SHP77 treated with DMSO at 0.1 percent for 48 hours (cell line): ENCODE measurements at places on chromosomes 3 and 15.

DNA sequence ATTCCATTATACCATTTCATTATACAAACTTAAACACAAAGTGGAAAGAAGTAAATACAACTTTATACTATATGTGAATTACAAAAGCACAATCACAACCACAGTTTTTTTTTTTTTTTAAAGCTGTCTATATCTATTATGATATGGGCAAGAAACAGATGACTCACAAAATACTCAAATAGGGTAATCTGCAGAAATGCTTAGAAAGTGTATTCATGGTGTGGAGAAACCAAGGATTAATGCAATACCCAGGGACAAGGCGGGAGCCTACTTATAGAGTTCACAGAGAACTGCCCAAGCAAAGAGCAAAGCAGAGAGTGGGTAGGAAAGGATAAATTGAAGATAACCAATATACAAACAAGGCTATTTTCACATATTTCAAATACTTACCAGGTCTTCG lies 332.0 kb downstream of the FHIT start:
- DNase-seq = no peak

DNA sequence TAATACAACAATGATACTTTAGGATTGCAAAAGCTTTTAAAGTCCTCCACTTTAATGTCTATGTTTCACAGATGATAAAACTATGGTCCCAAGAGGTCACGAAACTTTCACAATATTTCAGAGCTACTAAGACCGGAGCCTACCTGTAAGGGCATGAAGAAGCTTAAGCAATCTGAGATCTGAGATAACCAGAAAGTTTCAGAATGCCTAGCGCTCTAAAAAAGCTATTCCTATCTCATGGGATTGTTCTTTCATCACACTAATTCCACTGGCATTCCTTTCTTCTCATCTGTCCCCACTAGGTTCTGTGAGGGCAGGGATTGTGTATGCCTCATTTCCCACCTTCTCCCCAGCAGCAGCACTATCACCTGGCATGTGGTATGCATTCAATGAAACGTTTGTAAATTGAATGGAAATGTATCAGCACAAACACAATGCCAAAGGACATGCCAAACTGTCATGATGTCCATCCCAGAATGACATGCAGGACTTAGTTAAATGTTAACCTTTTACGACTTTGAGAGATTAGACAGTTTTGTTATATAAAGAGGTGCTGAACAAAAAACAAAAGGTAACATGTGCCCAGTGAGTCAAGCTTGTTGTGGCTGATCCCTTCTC lies 104.7 kb upstream of the NR2F2 start:
- no peak for DNase-seq

DNA sequence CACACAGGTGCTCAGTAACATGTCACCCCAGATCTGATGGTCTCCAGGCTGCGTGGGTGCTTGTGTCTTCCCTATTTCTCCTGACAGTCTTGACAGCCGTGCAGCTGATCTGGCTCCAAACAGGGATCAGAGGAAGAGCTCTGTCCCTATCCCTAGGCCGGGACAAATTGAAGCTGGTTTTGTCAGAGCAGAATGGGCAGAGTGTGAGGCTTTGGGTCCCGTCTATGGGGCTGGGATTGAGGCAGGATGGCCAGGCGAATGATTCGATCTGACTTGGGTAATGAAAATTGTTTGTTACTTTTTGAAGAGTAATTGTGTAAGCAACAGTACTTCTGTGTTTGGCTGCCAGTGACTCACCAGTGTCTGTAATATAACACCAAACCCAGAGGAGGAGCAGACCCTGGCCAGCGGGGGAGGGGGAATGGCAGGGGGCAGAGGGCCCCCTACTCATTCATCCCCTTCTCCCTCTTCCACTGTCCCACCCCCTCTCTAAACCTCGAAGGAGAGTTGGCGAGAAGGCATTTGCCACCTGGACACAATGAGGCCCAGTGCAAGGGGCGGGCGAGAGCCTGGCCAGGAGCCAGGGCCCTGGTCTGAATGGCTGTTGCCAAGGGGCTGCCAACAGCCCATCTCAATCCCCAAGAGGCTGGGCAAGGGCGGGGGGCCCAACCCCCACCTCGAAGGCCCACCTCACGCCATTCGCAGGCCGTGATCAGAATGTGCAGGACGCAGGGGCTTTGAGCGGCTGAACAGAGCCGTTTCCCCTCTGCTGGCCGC lies 4.9 kb upstream of the MAGEF1 start:
- DNase-seq = peak; percentile 39

GRCh38 chr15:32096213-32096612 lies 65.9 kb downstream of the CHRNA7 start:
- DNase-seq = no peak

- DNase-seq = no peak
Observed at GRCh38 chr15:60026555-60026954, 22.4 kb downstream of the FOXB1 start.

DNA sequence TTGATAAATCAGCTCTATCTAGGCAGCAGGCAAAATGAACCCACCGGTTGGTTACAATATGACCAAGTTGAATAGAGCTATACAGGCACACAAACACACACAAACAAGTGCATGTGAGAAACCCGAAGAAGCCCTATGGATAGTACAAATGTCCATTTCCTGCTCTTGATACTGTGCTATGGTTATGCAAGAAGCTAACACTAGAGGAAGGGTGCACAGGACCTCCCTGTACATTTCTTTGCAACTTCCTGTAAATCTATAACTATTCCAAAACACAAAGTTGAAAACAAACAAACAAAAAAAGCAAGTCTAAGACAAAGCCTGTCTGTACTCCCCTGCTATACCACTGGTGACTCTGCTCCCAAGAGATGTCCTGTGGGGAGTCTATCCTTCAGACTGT lies 8.2 kb upstream of the FAM240A start:
- no peak for DNase-seq

GRCh38 chr3:190860521-190860920 lies 2.0 kb downstream of the GMNC start:
- DNase-seq = no peak

DNA sequence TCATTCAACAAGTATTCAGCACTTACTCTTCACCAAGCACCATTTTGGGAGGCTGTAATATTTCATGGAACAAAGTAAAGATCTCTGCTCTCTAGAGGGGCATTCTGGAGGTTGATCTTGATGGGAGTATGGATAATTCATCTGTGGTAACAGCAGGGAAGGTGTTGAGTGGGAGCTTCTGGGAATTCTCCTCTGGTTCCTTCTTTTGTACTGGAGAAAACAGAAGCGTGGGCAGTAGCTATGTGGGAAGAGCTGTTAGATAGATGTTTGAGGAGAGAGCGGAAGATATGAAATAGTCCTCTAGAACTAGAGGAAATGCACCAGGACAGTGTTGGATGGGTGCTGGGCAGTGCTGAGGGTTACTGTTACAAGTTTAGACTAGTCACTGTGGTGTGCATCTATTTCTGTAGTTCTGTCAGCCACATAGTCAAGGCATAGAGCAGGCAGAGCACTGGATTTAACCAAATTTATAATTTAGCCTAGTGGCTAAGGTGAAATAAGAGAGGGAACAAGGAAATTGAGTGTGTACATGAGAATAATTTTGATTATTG lies 9.6 kb downstream of the NMD3 start:
- DNase-seq = no peak

DNA sequence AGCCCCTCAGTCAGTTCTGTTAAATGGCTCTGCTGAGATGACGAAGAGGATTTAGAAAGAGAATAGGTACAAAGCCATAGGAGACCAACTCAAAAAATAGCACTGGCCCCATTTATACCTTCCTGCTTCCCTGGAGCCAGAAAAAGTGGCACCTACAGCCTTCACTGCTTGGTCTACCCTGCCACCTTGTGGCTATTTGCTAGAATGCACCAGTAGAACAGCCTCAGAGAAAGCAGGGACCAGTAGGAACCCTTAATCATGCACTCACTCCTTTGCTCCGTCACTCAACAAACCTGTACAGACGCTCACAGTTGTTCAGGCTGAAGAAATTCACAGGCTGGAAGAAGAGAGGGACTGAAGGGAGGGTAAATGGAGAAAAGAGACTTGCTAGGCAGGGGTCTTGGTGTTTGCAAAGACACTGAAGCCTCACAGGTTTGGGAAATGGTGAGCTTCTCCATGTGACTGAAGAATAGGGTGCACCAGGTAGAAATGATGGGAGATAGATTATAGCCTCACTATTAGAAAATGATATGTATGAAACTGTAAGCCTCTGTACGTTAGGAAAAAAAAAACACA lies 12.1 kb upstream of the RTP2 start:
- DNase-seq = peak; percentile 26

GRCh38 chr3:156586905-156587759 lies 32.2 kb upstream of the SSR3 start:
- DNase-seq = no peak

DNA sequence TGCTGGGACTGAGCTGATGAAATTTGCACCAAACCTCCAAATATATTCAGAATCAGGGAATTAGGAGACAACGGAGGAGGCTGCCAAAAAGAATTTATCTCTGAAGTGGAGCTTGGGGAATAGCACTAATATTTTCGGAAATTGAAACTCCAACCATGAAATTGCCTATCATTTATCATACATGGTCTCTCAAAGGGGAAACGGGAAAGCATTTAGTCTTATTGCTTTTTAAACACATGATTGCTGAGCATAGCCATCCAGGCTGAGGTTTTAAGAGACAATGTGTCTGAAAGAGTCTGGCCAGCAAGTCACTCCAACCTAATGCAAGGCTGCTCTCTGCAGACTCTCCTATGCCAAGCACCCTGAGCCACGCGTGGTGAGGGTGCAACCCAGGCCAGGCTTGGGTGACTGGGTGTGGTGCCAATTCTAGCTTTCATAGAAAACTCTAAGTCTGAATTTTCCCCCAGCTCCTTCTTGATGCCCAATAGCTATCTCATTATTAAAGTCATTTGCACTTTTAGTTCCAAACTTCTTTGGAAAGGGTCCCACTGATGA lies 200.2 kb downstream of the RPLP1 start:
- no peak for DNase-seq

DNA sequence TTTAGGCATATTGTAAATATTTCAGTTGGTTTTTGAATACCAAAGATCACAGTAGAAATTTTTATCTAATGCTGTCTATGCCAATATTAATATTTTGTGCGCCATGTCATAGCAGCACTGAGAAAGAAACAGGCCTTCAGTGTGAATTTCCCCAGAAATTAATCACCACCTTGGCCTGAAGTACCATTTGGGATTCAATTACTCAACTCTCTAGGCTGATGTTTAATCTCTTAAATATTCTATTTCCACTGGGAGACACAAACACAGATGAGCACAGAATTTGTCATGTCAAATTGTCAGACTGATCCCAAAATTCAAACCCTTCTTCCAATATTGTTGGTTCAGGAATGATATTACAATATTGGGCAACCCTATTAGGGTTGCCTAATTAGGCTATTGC lies 509.3 kb downstream of the ROBO1 start:
- DNase-seq = no peak

DNA sequence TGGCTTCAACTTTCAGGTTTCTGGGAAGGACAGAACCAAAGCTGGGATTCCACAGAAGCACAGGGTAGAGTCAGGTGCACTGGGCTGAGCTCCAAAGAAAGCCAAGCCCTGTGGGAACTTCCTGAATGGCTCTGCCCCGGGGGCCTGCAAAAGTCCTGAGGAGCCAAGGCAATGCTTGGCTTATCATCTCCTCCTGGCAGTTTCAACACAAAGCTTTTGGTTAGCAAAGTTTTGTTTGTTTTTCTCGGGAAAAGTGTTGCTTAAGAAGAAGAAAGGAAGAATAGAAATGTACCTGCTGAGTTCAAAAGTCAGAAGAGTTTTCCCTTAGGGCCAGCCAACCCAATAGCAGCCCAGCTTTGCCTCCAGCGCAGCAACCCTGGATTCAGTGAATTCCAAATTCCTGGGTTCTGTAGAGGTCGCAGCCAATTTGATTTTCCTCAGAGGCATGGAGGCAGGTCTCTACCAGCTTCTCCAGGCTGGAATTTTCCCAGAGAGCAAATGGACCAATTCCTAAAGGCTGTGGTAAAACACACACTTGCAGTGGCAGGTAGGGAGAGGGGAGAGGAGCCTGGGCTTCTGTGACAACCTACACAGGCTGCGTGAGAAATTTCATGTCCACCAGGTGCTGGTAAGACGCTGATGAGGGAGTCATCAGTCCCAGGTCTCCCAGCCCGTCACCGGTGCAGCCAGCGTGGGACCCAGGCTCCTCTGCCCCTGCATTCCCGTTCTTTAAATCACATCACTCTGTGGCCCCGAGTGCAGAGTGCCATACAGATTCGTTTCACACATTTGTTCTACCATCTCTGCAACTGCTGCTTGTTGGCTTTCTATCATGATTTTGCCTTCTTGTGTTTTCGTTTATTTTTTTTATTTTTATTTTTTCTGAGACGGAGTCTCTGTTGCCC lies 54.3 kb upstream of the SNRPA1 start:
- no peak for DNase-seq

- DNase-seq = no peak
Observed at GRCh38 chr15:48609486-48609885, 36.0 kb downstream of the FBN1 start.

- DNase-seq = no peak
Observed at GRCh38 chr15:68564173-68564572, 14.6 kb upstream of the CORO2B start.

GRCh38 chr15:47988564-47988963 lies 132.2 kb upstream of the SLC24A5 start:
- no peak for DNase-seq

- no peak for DNase-seq
Observed at GRCh38 chr15:38369936-38370478, 83.9 kb upstream of the FAM98B start.

DNA sequence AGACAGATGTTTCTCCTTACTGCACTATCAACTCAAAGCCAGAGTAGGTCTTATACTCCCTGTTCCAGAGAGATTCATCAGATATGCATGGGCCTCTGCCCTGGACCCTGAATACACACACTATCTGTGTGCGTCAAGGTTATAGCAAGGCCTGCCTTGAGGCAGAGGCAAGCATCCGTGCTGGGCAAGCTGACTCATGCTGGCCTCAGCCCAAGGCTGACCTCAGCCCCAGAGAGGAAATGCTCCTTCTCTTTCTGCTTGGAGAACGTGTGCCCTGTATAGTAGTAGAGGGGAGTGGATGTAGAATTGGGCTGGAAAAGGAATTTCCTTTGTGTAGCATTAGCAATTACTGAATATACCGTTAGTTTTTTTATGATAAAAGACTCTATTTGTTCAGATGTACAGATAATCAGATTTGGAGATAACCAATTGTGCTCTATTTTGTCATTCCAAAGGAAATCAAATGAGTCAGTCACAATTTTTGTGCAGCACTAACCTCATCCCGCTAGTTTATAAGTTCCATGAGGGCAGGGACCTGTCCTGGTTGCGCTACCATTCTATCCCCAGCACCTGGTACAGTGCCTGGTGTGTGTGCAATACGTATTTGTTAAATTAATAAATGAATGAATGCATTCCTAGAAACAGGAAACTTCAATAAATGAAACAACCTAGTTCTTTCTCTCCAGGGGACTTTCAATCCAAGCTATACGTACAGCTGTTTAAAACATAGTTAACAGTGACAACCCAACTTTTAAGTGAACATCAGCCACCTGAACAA lies 13.3 kb upstream of the PAQR9 start:
- DNase-seq = no peak

DNA sequence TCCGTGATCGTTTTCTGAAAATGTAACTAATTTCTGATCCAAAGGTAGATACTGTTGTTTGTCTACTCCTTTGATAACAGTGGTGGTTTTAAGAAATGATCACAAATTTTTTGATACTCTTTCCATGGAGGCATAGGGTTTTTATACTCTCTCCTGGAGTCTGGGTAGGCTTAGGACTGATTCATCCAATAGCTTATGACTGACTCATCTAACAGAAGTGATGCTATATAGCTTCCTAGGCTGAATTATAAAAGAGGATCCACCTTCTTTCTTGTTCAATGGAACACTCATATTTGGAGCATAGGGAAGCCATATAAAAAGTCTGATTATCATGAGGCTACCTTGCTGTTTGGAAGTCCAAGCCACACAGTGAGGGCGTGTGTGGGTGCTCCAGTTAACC lies 84.3 kb downstream of the CHST2 start:
- no peak for DNase-seq

- DNase-seq = no peak
Observed at GRCh38 chr3:52846432-52846965, 11.7 kb upstream of the MUSTN1 start.
